ENCODE measurements at places on chromosomes 16 and 17. TPM values are rescaled to one million over a fixed set of nuclear protein-coding genes. Genes with fewer than 3 reads are reported as not detected.
A peak's percentile ranks its signal among the peaks of the same experiment; 100 is the strongest.

GNG13 gene
- total RNA-seq: not detected

GRCh38 chr16:47826070-47826469 is 329.7 kb downstream of the ABCC12 start:
- no peak for DNase-seq

DNA sequence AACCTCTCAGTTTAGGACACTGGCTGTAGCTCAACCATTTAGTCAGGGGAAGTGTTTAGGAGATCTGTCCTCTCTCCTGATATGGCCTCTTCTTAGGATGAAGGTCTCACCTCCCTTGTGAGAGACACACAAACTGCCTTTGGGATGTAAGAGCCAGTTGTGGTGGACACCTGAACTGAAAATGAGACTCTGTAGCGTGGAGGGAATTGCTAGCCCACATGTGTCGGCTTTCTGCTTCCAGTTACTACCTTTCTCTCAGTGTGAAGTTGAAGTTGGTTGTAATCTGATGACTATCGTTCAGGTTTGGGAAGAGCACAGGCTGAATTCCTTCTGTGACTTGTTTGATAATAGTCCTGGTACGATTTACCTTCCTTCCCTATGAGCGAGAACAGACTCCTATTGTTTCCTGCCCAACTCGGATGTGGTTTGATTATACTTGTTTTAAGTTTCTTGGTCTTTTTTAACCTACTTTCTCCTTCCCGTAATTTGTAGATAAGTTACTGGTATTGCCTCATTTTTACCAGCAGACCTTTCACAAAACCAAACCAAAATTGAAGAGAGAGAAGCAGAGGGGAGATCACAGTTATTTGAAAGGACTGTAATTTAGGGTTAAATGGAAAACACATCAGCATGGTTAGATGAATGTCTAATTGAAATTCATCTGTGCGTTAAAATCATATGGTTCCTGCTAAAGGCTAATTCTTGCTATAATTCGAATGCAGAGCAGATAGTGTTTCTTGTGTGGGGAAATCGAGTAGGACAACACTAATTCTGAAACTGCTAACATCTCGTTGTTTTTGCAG is 43.2 kb downstream of the CLEC16A start:
- DNase-seq: no peak

DNA sequence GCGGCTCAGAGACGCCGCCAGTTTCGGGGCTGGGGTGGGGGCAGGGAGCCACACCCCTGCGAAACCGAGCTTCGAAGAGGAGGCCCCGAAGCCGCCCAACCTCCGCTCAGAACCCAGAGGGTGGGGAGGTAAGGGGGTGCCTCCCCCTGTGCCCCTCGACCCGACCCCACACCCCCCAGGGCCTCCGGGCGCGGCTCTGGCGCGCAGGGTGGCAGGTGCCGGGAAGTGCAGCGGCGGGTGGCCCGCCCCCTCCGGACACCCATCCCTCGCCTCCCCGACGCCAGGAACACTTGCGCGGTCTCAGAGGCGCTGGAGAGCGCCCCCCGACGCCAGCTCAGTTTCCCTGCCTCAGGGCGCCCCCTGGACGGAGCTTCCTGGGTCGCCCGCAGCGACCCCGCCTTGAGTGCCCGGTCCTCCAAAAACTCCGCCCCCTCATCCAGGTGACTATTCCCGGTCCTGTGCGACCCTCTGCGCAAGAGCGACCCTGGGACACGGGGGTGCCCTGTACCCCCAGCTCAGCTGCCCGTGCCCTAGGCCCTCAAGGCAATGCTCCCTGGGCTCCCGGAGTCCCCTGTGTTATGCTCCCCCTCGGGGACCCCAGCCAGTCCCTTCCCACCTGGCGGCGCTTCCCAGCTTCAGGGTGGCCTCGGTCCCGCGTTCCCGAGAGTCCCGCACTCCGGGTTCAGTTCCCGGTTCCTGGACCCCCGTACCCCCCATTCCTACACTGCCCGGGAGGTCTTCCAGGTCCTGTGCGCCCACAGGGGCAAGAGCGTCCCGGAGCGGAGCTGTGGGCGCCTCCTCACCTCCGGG is 562 bp downstream of the PPL start:
- peak; percentile 85 for DNase-seq

- DNase-seq: no peak
Measured at GRCh38 chr16:80564394-80564793, 23.6 kb downstream of the DYNLRB2 start.

GRCh38 chr17:50676065-50676975 is 31.4 kb downstream of the ANKRD40 start:
- no peak for DNase-seq

KRTAP4-6 gene
- total RNA-seq: not detected

CRYM gene
- total RNA-seq: not detected
